Activated naive CD8-positive, alpha-beta T cell treated with anti-CD3 and anti-CD28 coated beads for 36 hours (primary cell): ENCODE measurements at places on chromosomes 1 and 21.

DNA sequence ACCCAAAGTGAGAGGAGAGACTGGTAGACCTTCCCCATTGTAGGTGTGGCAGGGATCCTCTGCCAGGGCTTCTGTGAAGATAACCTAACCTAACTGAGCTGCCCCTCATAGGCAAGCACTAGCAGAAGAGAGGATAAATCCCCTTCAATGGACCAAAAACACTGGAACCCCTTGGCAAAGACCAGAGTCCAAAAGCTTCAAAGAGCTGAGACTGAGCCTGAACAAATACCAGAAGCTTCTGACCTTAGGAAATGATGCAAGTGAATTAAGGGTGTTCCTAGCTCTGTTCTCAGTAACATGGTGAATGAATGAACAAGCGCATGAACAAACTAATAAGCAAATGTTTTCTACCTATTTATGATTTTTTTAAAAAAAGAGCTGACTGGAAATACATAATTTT is 123.2 kb downstream of the RRAGC start:
- no peak overlapping the region for H3K27ac ChIP-seq
- H3K27me3 ChIP-seq: peaks cover 19% of the 10 kb centered on the region
- H3K4me3 ChIP-seq: no peak overlapping the region
- H3K4me1 ChIP-seq: no peaks in the 10 kb centered on the region

DNA sequence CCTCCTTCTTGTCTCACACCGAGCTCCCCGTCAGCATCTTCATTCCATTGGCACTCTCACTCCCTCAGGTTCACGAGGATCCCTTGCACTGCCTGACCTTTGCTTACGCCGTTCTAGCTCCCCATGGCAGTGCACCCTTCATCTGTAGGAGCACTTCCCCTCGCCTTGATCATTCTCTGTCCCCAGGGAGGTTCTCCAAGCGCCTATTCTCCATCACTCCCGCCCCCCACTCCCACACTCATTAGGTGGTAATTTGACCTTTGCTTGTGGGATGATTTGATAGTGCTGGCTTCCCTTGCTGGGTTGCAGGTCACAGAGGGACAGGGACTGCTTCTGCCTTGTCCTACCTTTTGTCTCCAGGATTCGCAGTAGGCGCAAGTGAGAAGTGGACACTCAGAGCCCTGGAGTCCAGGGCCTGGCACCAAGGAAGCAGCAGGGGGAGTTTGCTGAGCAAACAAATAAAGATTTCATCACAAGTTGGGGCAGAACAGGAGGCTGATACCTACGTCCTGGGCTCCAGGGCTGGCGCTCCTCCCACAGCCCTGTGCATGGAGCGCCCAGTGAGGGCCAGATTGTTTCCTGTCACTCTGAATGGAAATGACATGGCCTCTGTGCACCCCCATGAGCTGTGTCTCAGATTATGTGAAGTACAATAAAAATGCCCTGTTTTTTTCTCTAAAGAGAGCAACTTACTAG is 82.0 kb upstream of the RUNX3 start:
- no peaks in the 10 kb centered on the region for H3K27me3 ChIP-seq
- H3K36me3 ChIP-seq: peaks cover 4% of the 10 kb centered on the region
- H3K27ac ChIP-seq: peak overlapping the region; percentile 79
- peaks cover 58% of the 10 kb centered on the region for H3K4me1 ChIP-seq
- DNase-seq: no peak

- H3K36me3 ChIP-seq: peaks cover 15% of the 10 kb centered on the region
- peaks cover 19% of the 10 kb centered on the region for H3K4me1 ChIP-seq
- peak overlapping the region; percentile 16 for H3K27ac ChIP-seq
- H3K4me3 ChIP-seq: no peak overlapping the region
- no peaks in the 10 kb centered on the region for H3K27me3 ChIP-seq
- DNase-seq: no peak
These were observed 10.2 kb downstream of the MFN2 start for GRCh38 chr1:11990303-11991032.

DNA sequence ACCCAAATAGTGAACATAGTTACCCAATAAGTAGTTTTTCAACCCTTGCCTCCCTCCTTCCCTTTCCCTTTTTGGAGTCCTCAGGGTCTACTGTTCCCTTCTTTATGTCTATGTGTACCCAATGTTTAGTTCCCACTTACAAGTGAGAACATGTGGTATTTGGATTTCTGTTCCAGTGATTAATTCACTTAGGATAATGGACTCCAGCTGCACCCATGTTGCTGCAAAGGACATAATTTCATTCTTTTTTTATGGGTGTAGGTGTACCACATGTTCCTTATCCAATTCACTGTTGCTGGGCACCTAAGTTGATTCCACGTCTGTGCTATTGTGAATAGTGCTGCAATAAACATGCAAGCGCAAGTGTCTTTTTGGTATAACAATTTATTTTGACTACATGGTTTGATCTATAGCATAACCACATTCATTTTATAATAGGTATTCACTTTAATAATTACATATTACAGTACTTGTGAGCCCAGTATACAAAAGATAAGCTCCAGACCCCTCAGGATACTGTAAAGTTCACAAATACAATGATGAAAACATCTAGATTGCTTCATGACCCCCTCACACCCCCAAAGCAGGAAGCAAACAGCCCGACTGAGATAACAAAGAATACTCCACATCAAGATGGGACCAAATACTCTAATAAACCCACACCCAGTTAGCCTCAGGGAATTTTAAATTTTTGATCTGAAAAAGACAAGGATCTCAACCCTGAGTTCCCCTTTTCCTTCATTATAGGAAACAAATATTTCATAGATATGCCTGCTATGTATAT is 45.3 kb downstream of the PUM1 start:
- H3K27me3 ChIP-seq: no peaks in the 10 kb centered on the region
- H3K4me1 ChIP-seq: peaks cover 61% of the 10 kb centered on the region
- H3K27ac ChIP-seq: no peak overlapping the region
- no peak overlapping the region for H3K4me3 ChIP-seq

- H3K4me1 ChIP-seq: no peaks in the 10 kb centered on the region
- H3K4me3 ChIP-seq: no peak overlapping the region
- no peaks in the 10 kb centered on the region for H3K36me3 ChIP-seq
- DNase-seq: no peak
- no peaks in the 10 kb centered on the region for H3K27me3 ChIP-seq
These were observed 287.7 kb downstream of the HHAT start for GRCh38 chr1:210616356-210616755.

- DNase-seq: no peak
- peaks cover 19% of the 10 kb centered on the region for H3K36me3 ChIP-seq
- no peak overlapping the region for H3K27ac ChIP-seq
- no peak overlapping the region for H3K4me3 ChIP-seq
- H3K27me3 ChIP-seq: no peaks in the 10 kb centered on the region
These were observed 36.7 kb downstream of the EGLN1 start for GRCh38 chr1:231385416-231385748.

GRCh38 chr1:53604291-53604919 is 134.6 kb downstream of the GLIS1 start:
- H3K4me1 ChIP-seq: peaks cover 3% of the 10 kb centered on the region
- DNase-seq: no peak
- no peak overlapping the region for H3K4me3 ChIP-seq
- H3K27ac ChIP-seq: no peak overlapping the region
- no peaks in the 10 kb centered on the region for H3K36me3 ChIP-seq

DNA sequence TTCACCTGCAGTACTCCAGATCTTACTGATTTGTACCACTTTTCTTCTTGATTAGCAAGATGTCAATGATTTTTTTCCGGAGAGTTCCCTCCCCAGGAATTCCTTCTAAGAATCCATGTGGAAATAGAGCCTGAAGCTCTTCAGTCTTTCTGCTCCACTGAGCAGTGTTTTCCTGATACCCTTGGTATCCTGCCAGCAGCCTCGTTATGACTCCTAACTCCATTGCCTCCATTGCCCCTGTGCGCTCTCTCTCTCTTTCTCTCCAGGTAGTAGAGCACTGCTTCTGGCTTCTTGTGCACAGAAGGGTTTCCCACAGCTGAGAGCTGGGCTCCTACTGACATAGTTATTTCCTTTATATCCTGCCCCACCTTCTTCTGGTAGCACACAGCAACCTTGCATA is 12.2 kb downstream of the UBE2U start:
- no peaks in the 10 kb centered on the region for H3K4me1 ChIP-seq
- no peak for DNase-seq
- no peak overlapping the region for H3K4me3 ChIP-seq
- H3K36me3 ChIP-seq: no peaks in the 10 kb centered on the region
- H3K27ac ChIP-seq: no peak overlapping the region
- H3K27me3 ChIP-seq: peaks cover 34% of the 10 kb centered on the region

DNA sequence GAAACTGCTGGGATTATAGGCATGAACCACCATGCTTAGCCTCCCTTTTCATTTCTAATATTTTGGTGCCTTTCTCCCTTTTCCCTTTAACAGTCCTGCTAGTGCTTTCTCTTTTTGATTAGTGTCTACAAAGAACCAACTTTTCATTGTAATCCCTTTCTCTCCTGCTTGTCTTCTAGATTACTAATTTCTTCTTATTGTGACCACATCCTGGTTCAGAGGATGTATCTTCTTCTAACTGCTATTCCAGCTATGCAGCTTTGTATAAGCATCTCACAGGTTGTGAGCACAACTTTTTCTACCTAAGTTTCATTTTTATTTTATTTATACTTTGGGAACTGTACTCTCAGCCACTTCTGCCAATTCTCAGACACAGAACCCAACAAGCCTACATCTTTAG is 14.7 kb downstream of the ZNF648 start:
- peaks cover 7% of the 10 kb centered on the region for H3K4me1 ChIP-seq
- no peak overlapping the region for H3K4me3 ChIP-seq
- no peak overlapping the region for H3K27ac ChIP-seq
- no peaks in the 10 kb centered on the region for H3K27me3 ChIP-seq
- no peak for DNase-seq
- H3K36me3 ChIP-seq: no peaks in the 10 kb centered on the region

DNA sequence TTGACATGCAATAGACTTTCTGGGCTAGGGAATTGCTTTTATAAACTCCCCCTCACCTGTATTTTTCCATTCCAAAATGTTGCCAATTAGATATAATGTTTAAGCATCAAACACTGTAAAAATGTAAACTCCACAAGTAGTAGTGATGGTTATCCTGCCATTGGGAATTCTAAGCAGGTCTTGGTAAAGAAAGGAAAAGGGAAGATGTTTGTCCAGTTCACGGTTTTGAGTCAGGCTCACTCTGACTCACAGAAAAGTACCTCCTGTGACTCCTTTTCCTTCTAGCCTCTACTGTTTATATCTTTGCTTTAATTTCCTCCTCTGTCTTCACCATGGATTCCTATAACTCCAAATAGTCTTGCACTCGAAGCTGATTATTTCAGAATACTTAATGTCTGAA is 19.0 kb upstream of the PTPN14 start:
- H3K4me3 ChIP-seq: no peak overlapping the region
- no peaks in the 10 kb centered on the region for H3K27me3 ChIP-seq
- DNase-seq: no peak
- H3K36me3 ChIP-seq: no peaks in the 10 kb centered on the region

DNA sequence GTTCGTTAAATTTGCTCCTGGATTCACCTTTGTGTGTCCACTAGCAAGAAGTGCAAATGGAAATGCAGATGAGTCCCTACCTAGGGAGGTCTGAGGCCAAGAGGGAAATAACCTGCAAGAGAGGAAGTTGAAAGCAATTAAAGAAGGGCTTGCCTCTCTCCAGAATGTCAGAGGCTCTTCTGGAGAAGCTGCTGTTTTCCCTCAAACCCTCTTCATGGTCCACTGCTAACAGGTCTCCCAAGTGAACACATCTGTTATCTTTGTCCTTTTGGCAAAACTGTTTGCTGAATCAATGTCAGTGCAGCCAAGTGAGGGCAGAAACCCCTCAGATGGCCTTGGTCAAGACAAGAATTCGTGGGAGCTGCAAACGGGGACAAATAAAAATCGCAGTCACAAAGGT is 177.3 kb upstream of the PLXNA2 start:
- no peak for DNase-seq
- no peak overlapping the region for H3K4me3 ChIP-seq
- no peaks in the 10 kb centered on the region for H3K36me3 ChIP-seq
- peaks cover 6% of the 10 kb centered on the region for H3K27me3 ChIP-seq
- H3K4me1 ChIP-seq: peaks cover 2% of the 10 kb centered on the region
- H3K27ac ChIP-seq: no peak overlapping the region

DNA sequence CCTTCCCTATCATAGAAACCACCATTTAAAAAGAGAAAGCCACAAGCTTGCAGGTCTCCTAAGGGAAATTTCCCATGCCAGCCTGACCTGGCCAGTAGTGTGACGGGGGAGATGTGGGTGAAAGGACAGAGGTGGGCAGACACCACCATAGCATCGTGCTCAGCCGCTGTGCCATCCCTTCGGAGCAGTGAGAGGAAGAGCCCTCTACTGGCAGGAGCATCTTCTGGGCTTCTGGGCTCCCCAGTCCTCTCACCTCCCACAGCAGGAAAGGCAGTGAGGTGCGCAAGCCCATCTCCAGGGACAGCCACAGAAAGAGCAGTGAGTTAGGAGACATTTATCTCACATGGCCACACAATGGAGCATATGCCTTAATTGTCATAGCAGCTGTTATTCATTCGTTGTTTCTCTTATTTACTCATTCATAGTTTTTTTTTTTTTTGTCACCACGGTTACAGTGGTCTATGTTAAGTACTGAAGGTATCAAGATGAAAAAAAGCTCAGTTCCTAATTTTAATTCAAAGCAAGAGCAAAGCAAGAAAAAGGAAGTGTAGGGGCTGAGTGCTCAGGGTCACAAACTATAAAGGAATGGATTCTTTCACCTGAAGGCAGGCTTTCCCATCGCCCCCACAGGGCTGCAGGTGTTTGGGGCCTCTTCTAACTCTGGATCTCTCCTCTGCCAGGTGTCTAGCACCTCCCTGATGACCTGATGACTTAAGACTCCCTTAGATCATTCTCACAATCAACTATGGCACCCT is 48.8 kb upstream of the CAMK1G start:
- DNase-seq: no peak
- no peaks in the 10 kb centered on the region for H3K4me1 ChIP-seq
- H3K4me3 ChIP-seq: no peak overlapping the region
- no peak overlapping the region for H3K27ac ChIP-seq

DNA sequence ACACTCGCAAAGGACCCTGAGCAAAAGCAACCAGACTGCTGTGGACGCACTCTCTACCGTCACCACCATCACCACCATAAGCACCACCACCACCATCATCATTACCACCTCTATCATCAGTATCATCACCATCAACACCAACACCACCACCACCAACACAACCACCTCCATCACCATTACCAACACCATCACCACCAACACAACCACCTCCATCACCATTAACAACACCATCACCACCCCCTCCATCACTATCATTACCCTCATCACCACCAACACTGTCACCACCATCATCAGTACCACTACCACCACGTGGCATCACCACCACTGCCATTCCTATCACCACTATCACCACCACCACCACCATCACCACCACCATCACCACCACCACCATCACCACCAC is 38.8 kb upstream of the RIPK4 start:
- H3K27me3 ChIP-seq: peaks cover 4% of the 10 kb centered on the region
- H3K27ac ChIP-seq: peak overlapping the region; percentile 22
- DNase-seq: no peak
- H3K4me1 ChIP-seq: no peaks in the 10 kb centered on the region
- H3K4me3 ChIP-seq: no peak overlapping the region
- peaks cover 38% of the 10 kb centered on the region for H3K36me3 ChIP-seq

GRCh38 chr1:30416221-30416820 is 307.1 kb downstream of the MATN1 start:
- no peak for DNase-seq
- no peak overlapping the region for H3K27ac ChIP-seq
- no peaks in the 10 kb centered on the region for H3K36me3 ChIP-seq

GRCh38 chr1:200206340-200206739 is 178.8 kb downstream of the NR5A2 start:
- H3K4me1 ChIP-seq: peaks cover 2% of the 10 kb centered on the region
- no peak overlapping the region for H3K4me3 ChIP-seq
- DNase-seq: no peak
- no peaks in the 10 kb centered on the region for H3K36me3 ChIP-seq
